Ovary (tissue), 10 donors: ENCODE measurements at places on chromosomes 11 and 22.

DNA sequence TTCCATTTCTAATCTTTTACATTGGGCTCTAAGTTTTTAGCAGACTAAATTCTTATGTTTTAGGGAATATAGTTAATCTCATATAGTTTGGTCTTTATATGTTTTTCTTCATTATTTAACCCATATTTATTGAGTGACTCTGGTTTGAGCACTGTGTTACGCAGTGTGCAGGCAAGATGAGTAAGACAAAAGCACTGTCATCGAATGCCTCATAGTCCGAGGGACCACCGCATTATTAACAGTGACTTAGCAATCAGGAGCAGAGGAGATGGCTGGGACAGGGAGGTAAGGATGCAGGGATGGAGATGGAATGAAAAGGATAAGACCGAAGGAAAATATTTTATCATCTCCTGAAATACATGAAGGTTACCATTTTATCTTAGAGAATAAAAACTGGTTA lies 65.2 kb upstream of the CTSC start:
- no peak for DNase-seq

DNA sequence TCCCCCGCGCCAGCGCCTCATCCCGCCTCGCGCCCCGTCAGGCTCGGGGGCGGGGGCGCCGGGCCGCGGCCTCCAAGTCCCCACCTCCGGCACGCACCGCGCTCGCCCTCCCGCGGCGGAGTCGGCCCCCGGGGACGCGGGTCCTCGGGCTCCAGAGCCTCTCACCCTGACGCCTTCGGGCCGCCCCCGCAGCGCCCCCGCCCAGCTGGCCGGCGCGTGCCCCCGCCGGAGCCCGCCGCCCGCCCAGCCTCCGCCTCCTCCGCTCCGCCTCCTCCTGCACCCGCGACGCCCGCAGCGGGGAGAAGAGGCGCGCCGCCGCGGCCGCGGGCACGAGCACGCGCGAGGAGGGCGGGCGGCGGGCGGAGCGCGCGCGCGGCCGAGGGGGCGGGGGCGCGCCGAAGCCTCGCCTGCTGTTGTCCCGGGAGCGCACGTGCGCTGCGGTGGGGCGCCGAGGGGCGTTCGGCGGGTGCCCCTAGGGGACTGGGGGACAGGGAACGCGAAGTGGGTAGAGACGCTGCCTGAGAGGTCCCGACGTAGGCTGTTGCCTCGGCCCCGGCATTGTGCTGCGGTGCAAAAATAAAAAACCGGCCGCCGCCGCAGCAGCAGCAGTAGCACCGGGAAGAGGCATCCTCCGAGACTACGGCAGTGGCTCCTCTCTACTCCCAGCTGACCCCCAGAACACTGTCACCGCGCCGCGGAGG lies 87.4 kb upstream of the ARHGAP32 start:
- peak; percentile 79 for DNase-seq

GRCh38 chr22:48238966-48239365 lies 1476.5 kb downstream of the TBC1D22A start:
- DNase-seq: no peak

DNA sequence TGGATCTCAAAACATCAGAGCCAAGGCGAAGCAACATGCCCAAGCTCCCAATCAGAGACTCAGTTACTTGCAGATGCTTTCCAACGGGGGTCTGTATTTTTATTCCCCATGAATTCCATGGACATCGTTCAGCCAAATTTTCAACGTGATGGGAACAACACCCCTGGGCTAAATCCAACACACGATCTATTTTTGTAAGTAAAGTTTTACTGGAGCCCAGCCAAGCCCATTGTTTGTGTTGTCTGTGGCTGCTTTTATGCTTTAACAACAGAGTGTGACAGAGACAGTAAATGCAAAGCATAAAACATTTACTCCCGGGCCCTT lies 33.7 kb downstream of the SLC5A1 start:
- DNase-seq: no peak

DNA sequence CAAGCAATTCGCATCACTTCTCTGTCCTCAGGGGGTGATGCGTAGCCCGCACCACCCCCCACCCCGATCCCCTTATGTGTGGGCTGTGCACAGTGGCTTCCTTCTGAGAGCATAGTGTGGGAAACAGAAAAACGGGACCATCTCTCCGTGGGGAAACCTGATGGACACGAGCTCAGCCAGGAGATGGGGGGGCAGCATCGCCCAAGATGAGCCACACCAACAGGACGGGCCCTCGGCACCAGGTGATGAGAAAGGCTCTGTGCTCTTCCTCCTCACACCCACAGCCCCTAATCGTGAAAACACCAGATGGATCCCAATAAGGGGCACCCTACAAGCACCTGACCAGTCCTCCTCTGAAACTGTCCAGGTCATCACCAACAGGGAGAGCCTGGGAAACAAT lies 153.6 kb downstream of the SHANK2 start:
- DNase-seq: no peak

- DNase-seq: no peak
Observed at GRCh38 chr11:134731213-134731961, 319.3 kb upstream of the B3GAT1 start.
